Activated CD4-positive, alpha-beta T cell treated with anti-CD3 and anti-CD28 coated beads, Interleukin-2, amount 50 U/mL, for 1 hour (primary cell): ENCODE measurements at places on chromosomes 4 and X.

GRCh38 chr4:184853436-184853835 lies 27.7 kb upstream of the ACSL1 start:
- DNase-seq, result no peak

DNA sequence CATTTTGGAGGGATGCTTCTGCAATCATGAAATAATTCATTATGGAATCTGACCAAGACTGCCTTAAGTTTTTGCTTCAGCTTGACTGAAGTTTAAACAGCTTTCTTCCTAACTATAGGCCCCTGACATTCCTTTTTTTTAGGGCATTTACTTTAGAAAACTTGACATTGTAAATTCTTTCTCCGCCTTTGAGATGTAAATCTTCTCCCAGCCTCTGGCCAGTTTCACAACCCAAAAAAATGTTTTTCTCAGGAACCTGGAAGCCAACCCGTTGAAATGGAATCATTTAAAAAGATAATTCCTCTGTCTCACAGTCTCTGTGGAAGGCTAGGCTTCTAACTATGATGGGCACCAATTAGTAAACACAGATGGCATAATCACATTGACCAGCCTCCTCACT lies 710.4 kb upstream of the PABPC4L start:
- no peak for DNase-seq

DNA sequence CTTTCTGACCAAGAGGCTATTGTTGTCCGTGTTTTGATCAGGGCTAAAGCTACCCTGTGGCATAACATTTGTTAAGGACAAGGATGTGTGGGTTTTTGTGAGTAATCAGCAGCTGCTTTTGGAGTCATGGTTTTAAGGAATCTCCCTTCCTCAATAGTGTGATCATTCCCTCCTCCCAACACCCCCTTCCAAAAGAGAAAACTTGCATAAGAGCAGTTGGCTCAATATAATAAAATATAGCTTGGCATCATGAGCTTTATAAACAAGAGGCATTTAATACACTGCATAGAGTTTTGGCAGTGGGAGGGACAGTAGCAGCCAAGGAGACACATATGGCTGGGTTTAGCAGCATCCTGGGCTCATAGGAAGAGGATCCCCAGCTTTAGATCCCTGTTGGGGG lies 84.7 kb downstream of the NHS start:
- DNase-seq, result no peak

DNA sequence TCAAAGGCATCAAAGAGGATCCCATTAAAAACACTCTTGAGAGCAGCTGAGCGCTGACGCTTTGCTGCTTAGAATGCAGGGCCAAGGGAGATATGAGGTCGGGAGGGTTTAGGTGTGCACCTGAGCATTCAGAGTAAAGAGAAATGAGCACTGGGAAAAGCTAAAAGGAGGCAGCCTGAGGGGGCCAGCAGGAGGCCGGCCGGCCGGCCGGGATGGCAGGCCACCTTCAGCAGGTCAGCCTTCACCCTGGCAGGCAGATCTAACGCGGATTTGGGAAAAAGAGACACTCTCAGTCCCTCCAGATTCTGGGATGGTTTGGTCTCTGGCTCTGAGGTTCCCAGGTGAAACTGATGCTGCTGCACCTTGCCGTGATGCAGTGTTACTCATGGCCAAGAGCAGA lies 393.5 kb downstream of the TRIML1 start:
- no peak for DNase-seq

DNA sequence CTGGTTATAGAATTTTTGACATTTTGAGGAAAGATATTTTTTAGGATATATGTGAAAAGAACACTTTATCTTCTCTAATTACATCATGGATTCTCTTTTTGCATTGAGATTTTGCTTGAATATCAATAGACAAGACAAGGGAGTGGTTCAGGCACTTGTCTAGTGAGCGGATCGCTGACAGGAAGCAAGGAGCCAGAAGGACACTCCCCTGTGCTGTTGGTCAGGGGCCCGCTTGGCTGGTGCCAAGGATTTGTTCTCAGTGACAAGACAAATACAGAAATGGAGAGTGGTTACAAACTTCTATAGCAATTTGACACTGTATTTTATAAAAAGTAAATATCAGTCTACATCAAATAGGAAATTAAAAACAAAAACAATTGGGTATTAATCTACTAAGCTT lies 60.0 kb downstream of the SLC9B1 start:
- DNase-seq, result no peak

- DNase-seq, result no peak
Measured at GRCh38 chr4:128228845-128229795, 58.5 kb downstream of the PGRMC2 start.

DNA sequence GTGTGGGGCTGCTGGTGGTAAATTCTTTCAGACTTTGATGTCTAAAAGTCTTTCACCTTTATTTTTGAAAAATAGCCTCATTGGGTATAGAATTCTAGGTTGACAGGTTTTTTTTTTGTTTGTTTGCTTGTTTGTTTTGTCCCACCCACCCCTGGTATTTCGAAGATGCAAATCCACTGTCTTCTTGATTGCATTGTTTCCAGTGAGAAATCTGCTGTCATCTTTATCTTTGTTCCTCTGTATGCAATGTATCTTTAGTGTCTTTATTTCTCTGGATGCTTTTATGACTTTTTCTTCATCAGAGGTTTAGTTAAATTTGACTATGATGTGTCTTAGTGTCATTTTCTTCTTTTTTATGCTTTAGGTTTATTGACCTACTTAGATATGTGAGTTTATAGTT lies 21.3 kb upstream of the HCCS start:
- no peak for DNase-seq

DNA sequence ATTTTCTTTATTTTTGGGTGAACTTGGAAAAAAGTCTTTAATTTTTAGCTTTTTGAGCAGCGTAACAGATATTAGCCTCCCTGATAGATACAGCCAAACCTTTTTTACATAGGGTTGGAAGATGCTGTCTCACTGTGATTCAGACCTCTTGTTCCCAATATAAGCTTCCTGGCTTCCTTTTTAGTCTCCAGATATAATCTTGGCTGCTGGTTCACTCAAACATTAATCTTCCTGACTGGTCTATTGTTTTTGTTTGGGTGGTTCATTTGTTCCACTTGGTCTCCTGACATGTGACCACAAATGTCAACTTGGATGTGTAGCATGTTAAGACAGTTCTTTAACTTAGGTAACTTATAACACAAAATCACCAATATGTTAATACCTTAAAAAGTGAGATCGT lies 23.0 kb downstream of the RPA4 start:
- DNase-seq, result no peak

- DNase-seq, result no peak
Measured at GRCh38 chr4:37246891-37247290, 2.3 kb downstream of the NWD2 start.

- DNase-seq, result no peak
Measured at GRCh38 chr4:62531264-62531663, 1331.1 kb downstream of the ADGRL3 start.

DNA sequence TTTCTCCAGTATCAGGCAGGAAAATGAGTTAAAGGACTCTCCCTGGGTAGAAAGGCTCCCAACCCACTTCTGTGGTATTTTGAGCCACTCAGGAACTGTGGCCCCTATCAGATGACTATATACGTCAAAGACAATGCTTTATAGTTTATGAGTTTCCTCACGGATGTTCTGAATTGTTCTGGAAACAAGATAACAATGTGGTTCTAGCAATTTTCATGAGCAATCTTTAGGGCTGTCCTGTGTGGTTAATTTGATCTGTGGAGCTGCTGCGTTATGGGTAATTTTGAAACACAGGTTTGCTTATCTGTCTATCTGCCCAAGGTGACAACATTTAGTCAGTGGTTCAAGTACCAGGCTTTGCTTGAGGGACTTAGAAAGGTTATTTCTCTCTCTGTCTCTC lies 46.7 kb upstream of the IL2 start:
- DNase-seq, result no peak

- no peak for DNase-seq
Measured at GRCh38 chr4:8585721-8586212, 5.6 kb downstream of the GPR78 start.

GRCh38 chr4:177119691-177120090 lies 190.0 kb upstream of the NEIL3 start:
- no peak for DNase-seq
